Activated B cell treated with CpG ODN at 0.5 μM for 24 hours (primary cell): ENCODE measurements at places on chromosomes 16 and 17. TPM values are rescaled to one million over a fixed set of nuclear protein-coding genes. Genes with fewer than 3 reads are reported as not detected.

The COX11 gene
- total RNA-seq, result 38.5 and 46.5 TPM in 2 replicates

The TPSG1 gene
- not detected in 2 replicates for total RNA-seq

The MYLK3 gene
- total RNA-seq, result 0.20 and 0.55 TPM in 2 replicates

The HNF1B gene
- 36.3 and 40.0 TPM in 2 replicates for total RNA-seq

The FOXJ1 gene
- total RNA-seq, result 0.39 and 0.44 TPM in 2 replicates

The AANAT gene
- total RNA-seq, result 0.55 TPM in 1 of 2 replicates, not detected in the other

The MYL4 gene
- not detected in 2 replicates for total RNA-seq

The TBX4 gene
- total RNA-seq, result not detected in 2 replicates

The TP53TG3B gene
- not detected in 2 replicates for total RNA-seq

The SMIM36 gene
- not detected in 2 replicates for total RNA-seq

The FSCN2 gene
- 3.2 and 5.5 TPM in 2 replicates for total RNA-seq

The ALOXE3 gene
- not detected in 2 replicates for total RNA-seq

The IFI35 gene
- 41.9 and 50.5 TPM in 2 replicates for total RNA-seq

The DOC2B gene
- total RNA-seq, result not detected in 2 replicates

The COPZ2 gene
- total RNA-seq, result 3.3 and 4.1 TPM in 2 replicates

The TBC1D3 gene
- 1.8 and 4.2 TPM in 2 replicates for total RNA-seq

The FAAP100 gene
- 42.6 and 48.2 TPM in 2 replicates for total RNA-seq

The BRIP1 gene
- total RNA-seq, result 2.0 and 2.5 TPM in 2 replicates

The RANBP10 gene
- 25.2 and 30.6 TPM in 2 replicates for total RNA-seq

The HP gene
- total RNA-seq, result not detected in 2 replicates

The TBC1D3K gene
- not detected in 2 replicates for total RNA-seq

The KRT40 gene
- total RNA-seq, result not detected in 2 replicates

The GUCY2D gene
- total RNA-seq, result not detected in 2 replicates

The CCL1 gene
- total RNA-seq, result not detected in 2 replicates

The KRT24 gene
- total RNA-seq, result not detected in 2 replicates

The DNAH3 gene
- total RNA-seq, result not detected in 2 replicates

The TGFB1I1 gene
- 1.4 and 2.6 TPM in 2 replicates for total RNA-seq

The TPSB2 gene
- total RNA-seq, result not detected in 2 replicates

The ABCC12 gene
- total RNA-seq, result not detected in 2 replicates

The ATP2A1 gene
- 0.71 and 1.0 TPM in 2 replicates for total RNA-seq

The ZNF205 gene
- total RNA-seq, result not detected in 2 replicates

The CNTROB gene
- 23.0 and 24.6 TPM in 2 replicates for total RNA-seq

The TLCD3B gene
- not detected in 2 replicates for total RNA-seq

The OTOP3 gene
- not detected in 2 replicates for total RNA-seq

The KRTAP2-2 gene
- not detected in 2 replicates for total RNA-seq

The CD300H gene
- total RNA-seq, result not detected in 2 replicates

The TXNL4B gene
- total RNA-seq, result 13.1 and 13.8 TPM in 2 replicates

The KRT12 gene
- not detected in 2 replicates for total RNA-seq

The TBC1D26 gene
- 0.18 TPM in 1 of 2 replicates, not detected in the other for total RNA-seq

The RAB37 gene
- total RNA-seq, result 11.0 and 11.1 TPM in 2 replicates

The PFAS gene
- total RNA-seq, result 121 and 126 TPM in 2 replicates

The NCBP3 gene
- total RNA-seq, result 49.5 TPM in 2 replicates

The ITGA2B gene
- total RNA-seq, result not detected in 2 replicates

The JPH3 gene
- not detected in 2 replicates for total RNA-seq

The CMTM2 gene
- not detected in 2 replicates for total RNA-seq

The ABCC6 gene
- not detected in 2 replicates for total RNA-seq

The PDE6G gene
- total RNA-seq, result 0.42 and 1.2 TPM in 2 replicates

The ABCC11 gene
- total RNA-seq, result not detected in 2 replicates

The TNFRSF12A gene
- 0.47 and 1.0 TPM in 2 replicates for total RNA-seq
